ENCODE measurements at places on chromosomes 3 and 15.

- DNase-seq, result peak; percentile 89
Observed at GRCh38 chr3:161220850-161221753, at the start of gene NMD3. TSS of gene NMD3 (plus strand) at chr3:161221311. CDS start at chr3:161222014, 703 bp downstream.

GRCh38 chr3:81485444-81485865, 276.0 kb downstream of the GBE1 start:
- DNase-seq, result no peak

DNA sequence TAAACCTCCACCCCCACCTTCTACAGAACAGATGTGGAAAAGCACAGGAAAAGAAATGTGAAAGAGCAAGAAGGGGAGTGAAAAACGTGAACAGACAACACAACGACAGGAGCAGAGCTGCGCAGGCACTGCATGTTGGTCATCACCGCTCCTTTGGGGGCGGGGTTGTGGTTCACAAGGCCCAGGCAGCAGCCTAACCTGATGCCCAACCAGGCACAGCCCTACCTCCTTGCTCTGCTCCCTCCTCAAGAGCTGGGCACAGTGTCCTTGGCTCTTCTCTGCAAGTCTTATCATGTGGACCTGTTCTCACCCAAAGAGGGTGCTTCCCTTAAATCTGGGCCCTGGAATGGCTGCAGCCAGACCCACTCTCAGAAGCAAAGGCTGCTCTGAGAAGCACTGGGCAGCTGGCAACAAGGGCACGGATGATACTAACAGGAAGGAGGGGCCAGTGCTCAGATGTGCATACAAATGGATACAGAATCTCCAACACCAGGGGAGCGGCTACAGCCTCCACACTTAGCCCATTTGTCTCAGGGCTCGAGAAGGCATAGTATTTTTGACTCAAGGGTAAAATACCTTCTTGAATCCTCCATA, 64.6 kb downstream of the DHX30 start:
- no peak for DNase-seq

- DNase-seq, result no peak
Observed at GRCh38 chr3:39644176-39644575, 165.2 kb upstream of the MYRIP start.

GRCh38 chr3:178546079-178546478, 9.8 kb downstream of the KCNMB2 start:
- no peak for DNase-seq

Measured in CD4-positive, alpha-beta T cell treated with Interferon gamma for 1 hour (primary cell).